Aortic smooth muscle cell (primary cell): ENCODE measurements at places on chromosomes 2 and 18. TPM values are rescaled to one million over a fixed set of nuclear protein-coding genes. Genes with fewer than 3 reads are reported as not detected.

C1GALT1C1L gene
- 0.31 and 0.66 TPM in 2 replicates for total RNA-seq

DCDC2C gene
- not detected in 2 replicates for total RNA-seq

CTNNA2 gene
- total RNA-seq = not detected in 2 replicates

ABCA12 gene
- under 0.01 TPM in 2 replicates for total RNA-seq
